Muscle of arm (tissue), 14 donors: ENCODE measurements at places on chromosomes 6 and 20. TPM values are rescaled to one million over a fixed set of nuclear protein-coding genes. Genes with fewer than 3 reads are reported as not detected.

The LEMD2 gene
- 48.3 TPM for polyA plus RNA-seq

GRCh38 chr6:84403545-84403944 is 176.1 kb upstream of the CEP162 start:
- no peak for DNase-seq

The FOXC1 gene
- 3.1 TPM for polyA plus RNA-seq

GRCh38 chr6:30463242-30463641 is 26.1 kb upstream of the HLA-E start:
- DNase-seq, result no peak

GRCh38 chr6:37485291-37485702 is 14.4 kb downstream of the CCDC167 start:
- no peak for DNase-seq

The TMEM217 gene
- polyA plus RNA-seq, result 0.82 TPM

DNA sequence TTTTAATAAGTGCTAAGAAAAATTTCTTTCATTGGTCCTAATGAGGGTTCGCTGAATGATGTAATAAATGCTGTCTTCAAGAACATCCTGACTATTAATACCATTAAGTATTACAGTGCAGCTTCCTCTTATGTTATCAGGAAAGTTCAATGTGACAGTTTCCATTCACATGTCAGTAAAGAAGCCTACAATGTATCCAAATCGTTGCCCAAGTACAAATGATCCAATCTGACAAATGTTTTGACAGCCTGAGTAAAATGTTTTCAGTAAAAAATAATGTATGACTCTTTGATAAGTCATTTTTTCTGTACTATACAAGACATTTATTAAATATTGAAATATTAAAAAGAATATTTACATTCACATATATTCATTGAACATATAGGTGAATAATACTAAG is 496.1 kb upstream of the MANEA start:
- DNase-seq, result no peak

GRCh38 chr6:31478186-31478950 is 19.6 kb upstream of the MICB start:
- no peak for DNase-seq

- no peak for DNase-seq
These were observed 26.6 kb downstream of the NOL4L start for GRCh38 chr20:32558526-32558925.

The TFAP2A gene
- polyA plus RNA-seq, result 0.29 TPM

DNA sequence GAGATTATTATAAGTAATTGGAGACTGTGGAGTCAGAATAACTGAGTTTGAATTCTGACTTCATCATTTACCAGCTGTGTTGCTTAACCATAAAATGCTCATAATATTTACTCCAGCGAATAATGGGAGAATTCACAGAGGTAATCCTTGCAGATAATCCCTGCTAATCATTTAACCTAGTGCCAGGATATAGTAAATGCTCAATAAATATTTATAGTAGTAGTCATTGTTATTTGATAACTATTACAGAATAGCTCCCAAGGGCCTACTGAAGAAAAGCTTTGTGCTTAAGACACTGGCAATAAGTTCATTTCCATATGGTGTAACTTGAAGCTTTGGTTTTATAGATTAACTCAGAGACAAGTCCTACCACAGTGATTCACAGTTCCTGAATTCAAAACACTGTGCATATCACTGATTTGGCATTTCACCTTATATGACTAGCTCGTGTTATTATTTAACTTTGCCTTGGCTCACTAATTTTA is 208.8 kb upstream of the PLCB4 start:
- DNase-seq, result no peak

- no peak for DNase-seq
These were observed 359 bp downstream of the PHIP start for GRCh38 chr6:79077715-79078074.

- DNase-seq, result no peak
These were observed 45.2 kb downstream of the AKIRIN2 start for GRCh38 chr6:87656857-87657256.

DNA sequence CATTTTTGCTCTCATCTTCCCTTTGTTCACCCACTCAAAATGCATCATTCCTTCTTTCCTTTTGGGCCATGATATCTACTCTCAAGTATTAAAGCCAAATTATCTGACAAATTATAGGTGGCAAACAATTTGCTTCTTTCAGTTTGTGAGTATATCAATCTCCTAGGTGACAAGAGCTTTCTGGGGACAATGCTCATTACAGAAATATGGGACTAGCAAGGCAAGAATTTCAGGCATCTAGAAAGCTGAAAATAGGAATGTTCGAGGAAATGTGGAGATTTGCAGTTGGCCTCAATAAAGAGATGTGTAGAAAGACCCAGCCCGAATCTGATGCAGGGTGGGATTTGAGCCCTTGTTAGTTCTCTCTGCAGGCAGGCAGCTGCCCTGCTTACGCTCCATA is 71.8 kb downstream of the ALDH8A1 start:
- no peak for DNase-seq

DNA sequence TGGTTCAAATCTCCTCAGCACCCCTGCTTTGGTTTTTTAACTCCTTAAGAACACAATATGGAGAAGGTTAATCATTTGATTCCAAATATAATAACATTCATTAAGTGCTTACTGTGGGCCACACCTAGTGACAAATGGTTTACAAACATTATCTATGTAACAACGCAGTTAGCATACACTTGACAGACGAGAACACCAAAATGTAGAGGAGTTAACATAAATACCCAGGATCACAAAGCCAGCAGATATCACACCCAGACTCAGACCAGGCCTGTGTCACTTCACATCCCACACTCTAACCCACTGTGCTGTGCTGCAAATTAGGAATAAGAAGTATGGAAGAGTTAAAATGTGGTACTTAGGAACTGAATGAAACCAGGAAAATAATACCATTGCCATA is 82.9 kb downstream of the AGPAT4 start:
- DNase-seq, result no peak

DNA sequence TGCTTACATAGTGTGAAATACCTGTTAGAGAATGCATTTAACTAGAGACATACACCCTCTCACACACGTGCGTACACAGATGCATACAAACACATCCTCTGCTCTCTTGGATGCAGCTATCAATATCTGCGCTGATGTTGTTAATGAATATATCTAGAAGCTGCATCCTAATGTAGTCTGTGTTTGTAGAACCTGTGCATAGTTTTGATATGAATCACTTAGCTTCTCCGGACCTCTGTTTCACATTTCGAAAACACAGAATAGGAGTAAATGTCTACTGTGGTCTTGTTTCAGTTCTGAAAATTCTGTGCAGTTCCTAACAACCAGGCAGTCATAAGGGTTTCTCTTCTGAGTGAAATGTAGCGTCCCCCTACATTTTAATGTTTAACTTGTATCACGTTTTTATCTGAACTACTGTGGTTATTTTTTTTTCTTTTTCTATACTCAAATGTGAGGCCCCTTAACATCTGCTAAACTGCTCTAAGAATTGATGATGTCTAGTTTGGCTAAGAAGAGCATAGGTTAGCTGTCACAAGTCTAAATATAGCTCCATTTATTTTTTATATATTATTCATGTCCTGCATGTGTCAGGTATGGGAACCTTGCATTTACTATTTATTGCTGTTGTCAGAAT is 254.5 kb downstream of the TMEM242 start:
- no peak for DNase-seq

GRCh38 chr20:5171064-5171789 is 44.4 kb downstream of the CDS2 start:
- peak; percentile 14 for DNase-seq

GRCh38 chr20:41061155-41061554 is 32.5 kb downstream of the TOP1 start:
- DNase-seq, result no peak

The PLCB4 gene
- 5.8 TPM for polyA plus RNA-seq

The SLC22A23 gene
- polyA plus RNA-seq, result 4.6 TPM

- DNase-seq, result no peak
These were observed 212.1 kb upstream of the MARCKS start for GRCh38 chr6:113644861-113645575.

GRCh38 chr6:8043221-8043620 is 21.0 kb downstream of the BLOC1S5 start:
- no peak for DNase-seq

- no peak for DNase-seq
These were observed 20.1 kb downstream of the OPRM1 start for GRCh38 chr6:154058963-154059680.

- DNase-seq, result no peak
These were observed 116.7 kb upstream of the NRSN1 start for GRCh38 chr6:24009319-24009718.

DNA sequence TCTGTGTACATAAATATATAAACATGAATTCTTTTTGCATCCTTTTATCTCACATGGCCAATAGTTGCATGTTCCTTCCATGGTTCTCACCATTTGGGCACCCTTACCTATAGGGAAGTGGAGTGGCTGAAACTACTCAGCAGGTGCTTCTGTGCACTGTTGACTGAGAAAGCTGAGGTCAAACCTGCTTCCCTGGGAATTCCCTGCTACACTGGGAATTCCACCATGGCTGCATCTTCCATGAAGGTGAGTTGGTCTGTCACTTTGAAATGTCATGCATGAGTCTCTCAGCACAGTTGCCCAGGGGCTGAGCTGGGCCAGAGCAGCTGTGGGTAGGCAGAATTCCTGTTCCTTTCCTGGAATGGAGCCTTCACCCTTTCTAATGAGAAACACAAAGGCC is 193.8 kb upstream of the PRSS16 start:
- DNase-seq, result no peak

DNA sequence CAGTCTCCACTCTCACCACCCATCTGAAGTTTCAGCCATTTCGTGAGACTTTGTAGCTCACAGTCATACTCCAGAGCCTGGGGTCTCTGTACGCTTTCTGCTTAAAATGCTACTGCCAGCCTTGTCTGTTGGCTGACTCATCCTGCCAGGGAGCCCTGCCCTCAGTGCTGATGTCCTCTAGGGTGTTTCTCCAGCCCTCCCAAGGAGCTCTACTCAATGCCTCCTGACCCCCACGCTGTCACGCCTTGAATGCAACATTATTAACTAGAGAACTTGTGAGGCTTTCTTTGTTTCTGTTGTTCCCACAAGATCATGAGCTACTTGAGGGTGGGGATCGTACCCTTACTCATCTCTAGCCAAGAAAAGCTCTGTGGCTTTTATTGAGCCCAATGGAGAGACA is 20.1 kb downstream of the KIF16B start:
- no peak for DNase-seq

GRCh38 chr6:145498425-145498824 is 236.9 kb downstream of the EPM2A start:
- DNase-seq, result no peak

- no peak for DNase-seq
These were observed 68.1 kb downstream of the DLL1 start for GRCh38 chr6:170222498-170223471.

DNA sequence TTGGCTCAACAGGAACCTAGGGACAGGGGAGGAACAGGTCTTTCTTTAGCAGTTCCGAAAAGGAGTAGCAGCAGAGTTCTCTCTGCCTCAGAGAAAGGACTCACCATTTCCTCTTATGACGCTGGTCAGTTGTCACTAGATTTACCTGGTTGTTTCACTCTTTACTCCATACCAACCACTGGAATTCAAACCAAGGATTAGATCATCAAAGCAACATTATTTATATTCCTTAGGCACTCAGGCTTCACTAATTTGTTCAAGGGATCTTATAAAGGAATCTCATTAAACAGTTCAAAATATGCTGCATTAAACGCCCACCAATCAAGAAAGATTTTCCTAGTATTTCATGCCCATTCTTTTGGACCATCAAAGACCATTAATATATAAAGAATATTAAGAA is 1129.5 kb upstream of the MAP3K7 start:
- no peak for DNase-seq

GRCh38 chr6:140134224-140134623 is 759.8 kb upstream of the CITED2 start:
- DNase-seq, result no peak

The SLC32A1 gene
- not detected for polyA plus RNA-seq

- DNase-seq, result no peak
These were observed 502.0 kb downstream of the BMP2 start for GRCh38 chr20:7269452-7269851.

GRCh38 chr6:27025351-27025750 is 222.2 kb upstream of the PRSS16 start:
- no peak for DNase-seq

DNA sequence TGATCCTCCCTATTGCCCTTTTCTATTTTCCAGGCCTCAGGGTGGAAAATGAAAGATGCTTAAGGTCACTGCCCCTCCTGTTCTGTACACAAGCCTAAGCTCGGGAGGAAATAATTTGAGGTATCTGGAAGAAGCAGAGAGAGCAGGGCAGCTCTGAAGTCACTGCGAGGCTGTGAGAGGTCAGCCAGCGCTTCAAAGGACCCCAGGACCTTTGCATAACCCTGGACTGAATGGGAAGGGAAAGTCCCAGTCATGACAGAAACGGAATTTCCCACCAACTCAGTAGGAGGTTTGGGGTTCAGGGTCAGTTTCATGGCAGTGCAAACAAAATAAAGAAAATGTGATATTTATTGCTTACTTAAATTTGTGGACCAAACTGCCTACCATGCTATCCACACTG is 58.1 kb downstream of the LRFN2 start:
- DNase-seq, result no peak

GRCh38 chr6:72040111-72040510 is 153.8 kb downstream of the RIMS1 start:
- DNase-seq, result no peak

The KATNA1 gene
- polyA plus RNA-seq, result 29.3 TPM

The ZKSCAN8 gene
- 23.5 TPM for polyA plus RNA-seq

- no peak for DNase-seq
These were observed 25.0 kb downstream of the VGLL2 start for GRCh38 chr6:117290173-117290846.

DNA sequence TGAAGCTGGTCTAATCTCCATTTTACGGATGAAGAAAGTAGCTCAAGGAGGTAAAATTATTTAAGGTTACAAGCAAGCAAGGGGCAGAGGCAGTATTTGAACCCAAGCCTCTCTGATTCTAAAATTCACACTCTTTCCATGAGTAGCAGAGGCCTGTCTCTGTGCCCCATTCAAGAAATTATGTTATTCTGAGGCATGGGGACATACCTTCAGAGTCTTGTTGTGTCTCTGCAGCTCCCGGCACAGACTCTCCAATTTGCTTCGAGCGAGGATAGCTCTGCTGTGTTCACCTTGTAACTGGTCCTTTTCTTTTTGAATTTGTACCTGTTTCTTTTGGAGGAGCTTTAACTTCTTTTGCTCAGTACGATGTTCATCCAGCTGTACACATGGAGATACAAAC is 21.5 kb downstream of the TXLNB start:
- no peak for DNase-seq

DNA sequence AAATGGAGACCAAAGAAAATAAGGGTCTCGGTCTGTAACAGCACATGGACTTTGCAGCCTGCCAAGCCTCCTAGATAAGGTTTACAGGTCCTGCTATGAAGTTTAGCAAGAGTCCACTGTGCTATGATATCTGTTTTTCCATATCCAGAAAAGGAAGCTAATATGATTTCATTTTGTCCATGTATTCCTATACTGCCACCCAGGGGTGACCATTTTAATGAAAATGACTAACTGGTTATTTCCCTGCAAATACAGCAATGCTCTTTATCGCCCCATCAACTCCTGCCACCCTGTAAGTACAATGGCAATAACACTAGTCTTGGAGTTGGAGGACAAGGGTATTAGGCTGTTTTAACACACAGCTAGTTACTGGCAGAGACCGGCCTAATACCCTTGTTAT is 115.2 kb upstream of the GLP1R start:
- DNase-seq, result peak; percentile 5
